Left kidney (tissue), 8 donors: ENCODE measurements at places on chromosomes 5 and 9. TPM values are rescaled to one million over a fixed set of nuclear protein-coding genes. Genes with fewer than 3 reads are reported as not detected.

GRCh38 chr5:95770830-95771708, 39.9 kb downstream of the RHOBTB3 start:
- DNase-seq, result no peak

DNA sequence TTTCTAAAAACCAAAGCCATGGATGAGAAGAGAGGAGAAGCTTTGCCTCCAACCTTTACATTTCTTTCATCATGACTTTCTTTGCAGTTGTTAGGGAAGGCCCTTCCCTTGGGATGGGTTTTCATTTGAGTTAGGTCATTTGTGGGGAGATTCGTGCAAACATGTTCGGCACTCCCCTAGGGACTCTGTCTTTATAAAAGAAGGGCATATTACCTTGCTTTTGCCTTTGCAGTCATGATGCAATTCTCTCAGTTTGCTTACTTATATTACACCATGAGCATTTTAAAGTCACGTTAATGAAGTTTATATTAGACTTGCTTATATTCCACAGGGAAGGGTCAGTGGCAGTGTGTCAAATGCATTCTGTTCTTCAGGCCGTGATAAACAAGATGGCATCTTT, 289.3 kb upstream of the WWC1 start:
- DNase-seq, result no peak

FAXDC2 gene
- polyA plus RNA-seq, result 42.6 TPM

GRCh38 chr9:113969343-113969742, 93.2 kb downstream of the ZNF618 start:
- no peak for DNase-seq

TMEM215 gene
- polyA plus RNA-seq, result 0.12 TPM

DNA sequence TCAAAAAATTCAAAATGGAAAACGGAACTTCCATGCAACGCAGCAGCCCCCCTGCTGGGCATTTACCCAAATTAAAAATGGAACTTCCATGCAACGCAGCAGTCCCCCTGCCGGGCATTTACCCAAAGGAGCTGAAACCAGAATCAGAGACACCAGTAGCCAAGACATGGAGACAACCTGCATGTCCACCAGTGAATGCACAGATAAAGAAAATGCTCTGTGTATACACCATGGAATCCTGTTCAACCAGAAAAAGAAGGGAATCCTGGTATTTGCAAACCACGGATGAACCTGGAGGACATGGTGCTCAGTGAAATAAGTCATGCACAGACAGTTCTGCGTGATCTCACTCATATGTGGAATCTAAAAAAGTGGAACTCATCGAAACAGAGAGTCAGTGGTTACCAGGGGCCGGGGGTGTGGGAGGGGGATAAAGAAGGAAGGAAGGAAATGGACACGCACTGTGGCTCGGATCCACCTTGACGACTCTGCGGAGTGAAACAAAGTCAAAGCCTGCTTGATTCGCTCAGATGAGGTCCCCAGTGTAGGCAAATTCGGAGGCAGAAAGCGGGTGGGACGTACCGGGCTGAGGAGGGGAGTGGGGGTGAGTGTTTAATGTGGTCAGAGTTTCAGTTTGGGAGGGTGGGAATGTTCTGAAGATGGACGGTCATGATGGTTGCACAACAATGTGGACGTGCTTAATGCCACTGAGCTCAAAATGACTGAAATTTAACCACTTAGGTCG, 40.2 kb upstream of the EXOC3 start:
- DNase-seq, result no peak

DNA sequence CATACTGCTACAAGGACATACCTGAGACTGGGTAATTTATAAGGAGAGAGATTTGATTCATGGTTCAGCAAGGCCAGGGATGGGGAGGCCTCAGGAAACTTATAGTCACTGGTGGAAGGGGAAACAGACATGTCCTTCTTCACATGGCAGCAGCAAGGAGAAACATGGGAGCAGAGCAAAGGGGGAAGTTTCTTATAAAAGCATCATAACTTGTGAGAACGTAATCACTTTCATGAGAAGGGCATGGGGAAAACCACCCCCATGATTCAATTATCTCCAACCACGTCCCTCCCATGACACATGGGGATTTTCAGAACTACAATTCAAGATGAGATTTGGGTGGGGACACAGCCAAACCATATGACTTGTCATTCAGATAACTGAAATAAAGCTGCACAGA, 100.9 kb downstream of the ST8SIA4 start:
- no peak for DNase-seq

- DNase-seq, result no peak
These were observed at the start of gene ABL1 for GRCh38 chr9:130834371-130835336. Gene ABL1, plus strand, starts transcription at chr9:130835254. Its CDS starts 193 bp downstream, at chr9:130835447.

- no peak for DNase-seq
These were observed at the start of gene MSMP for GRCh38 chr9:35754264-35754663. Gene MSMP, minus strand, starts transcription at chr9:35754276. Its CDS starts 147 bp downstream, at chr9:35754129.

GRCh38 chr5:94433397-94434163, 184.8 kb downstream of the KIAA0825 start:
- no peak for DNase-seq

DNA sequence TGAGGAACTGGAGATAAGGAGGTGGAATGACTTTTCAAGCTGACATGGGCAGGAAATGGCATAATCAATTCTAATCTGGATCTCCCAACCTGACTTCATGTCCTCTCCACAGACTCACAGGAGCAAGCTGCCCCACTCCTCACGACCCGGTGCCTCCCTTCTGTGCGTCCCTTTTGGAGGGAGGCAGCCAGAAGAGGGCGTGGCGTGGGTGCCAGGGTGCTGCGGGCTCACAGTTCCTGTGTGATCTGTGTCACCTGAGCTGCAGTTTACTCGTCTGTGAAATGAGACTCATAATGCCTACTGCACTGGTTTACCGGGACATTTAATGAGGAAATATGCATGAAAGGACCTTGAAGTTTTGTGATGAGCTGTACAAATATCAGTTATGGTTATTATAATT, 207.4 kb downstream of the DAB2IP start:
- DNase-seq, result no peak

GCNT1 gene
- polyA plus RNA-seq, result 5.3 TPM

GRCh38 chr9:111502506-111502905, 18.3 kb upstream of the ECPAS start:
- DNase-seq, result no peak

PELO gene
- 26.7 TPM for polyA plus RNA-seq

- no peak for DNase-seq
These were observed 98.5 kb downstream of the ARSB start for GRCh38 chr5:78886341-78887230.
